ENCODE measurements at places on chromosomes 3 and 15. TPM values are rescaled to one million over a fixed set of nuclear protein-coding genes. Genes with fewer than 3 reads are reported as not detected.

Gene HYAL1
- total RNA-seq = not detected

DNA sequence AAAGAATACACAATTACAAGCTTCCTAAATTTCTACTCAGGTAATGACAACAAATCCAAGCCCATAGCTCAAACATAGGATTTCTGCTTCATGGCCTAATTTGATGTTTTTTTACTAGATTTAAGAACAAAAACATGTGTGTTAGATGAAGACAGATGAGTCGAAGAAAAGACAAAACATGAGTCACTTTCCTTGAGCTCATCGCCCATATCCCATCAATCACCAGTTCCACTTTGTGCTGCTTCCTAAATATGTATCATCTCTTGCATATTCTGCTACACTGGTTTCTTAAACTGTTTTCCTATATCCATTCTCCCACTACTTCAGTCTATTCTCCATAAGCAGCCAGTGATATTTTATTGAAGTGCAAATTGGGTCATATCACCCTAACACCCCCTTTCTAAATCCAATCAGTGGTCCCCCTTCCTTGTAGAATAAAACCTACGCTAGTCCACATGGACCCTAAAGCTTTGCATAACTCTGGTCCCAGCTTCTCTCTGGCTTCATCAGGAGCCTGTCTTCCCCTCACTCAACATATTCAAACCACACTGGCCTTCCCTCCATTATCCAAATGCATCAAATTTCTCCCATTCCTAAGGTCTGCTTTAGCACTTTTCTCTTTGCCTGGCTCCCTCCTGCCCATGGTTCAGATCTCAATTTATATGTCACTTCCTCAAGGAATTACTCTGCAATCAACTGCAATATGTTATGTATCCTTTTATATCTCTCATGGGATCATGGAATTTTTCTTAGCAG is 1033.9 kb downstream of the FHIT start:
- DNase-seq = no peak

GRCh38 chr15:68407141-68407885 is 24.6 kb downstream of the ITGA11 start:
- no peak for DNase-seq

Gene SKOR1
- 0.33 TPM for total RNA-seq

Gene MGLL
- total RNA-seq = 8.0 TPM

GRCh38 chr15:31799319-31799714 is 231.0 kb upstream of the CHRNA7 start:
- DNase-seq = no peak

- no peak for DNase-seq
These were observed 8.1 kb upstream of the SLC9A9 start for GRCh38 chr3:143856252-143856970.

Gene RHCG
- not detected for total RNA-seq

- no peak for DNase-seq
These were observed 15.4 kb downstream of the PAQR5 start for GRCh38 chr15:69314131-69314530.

DNA sequence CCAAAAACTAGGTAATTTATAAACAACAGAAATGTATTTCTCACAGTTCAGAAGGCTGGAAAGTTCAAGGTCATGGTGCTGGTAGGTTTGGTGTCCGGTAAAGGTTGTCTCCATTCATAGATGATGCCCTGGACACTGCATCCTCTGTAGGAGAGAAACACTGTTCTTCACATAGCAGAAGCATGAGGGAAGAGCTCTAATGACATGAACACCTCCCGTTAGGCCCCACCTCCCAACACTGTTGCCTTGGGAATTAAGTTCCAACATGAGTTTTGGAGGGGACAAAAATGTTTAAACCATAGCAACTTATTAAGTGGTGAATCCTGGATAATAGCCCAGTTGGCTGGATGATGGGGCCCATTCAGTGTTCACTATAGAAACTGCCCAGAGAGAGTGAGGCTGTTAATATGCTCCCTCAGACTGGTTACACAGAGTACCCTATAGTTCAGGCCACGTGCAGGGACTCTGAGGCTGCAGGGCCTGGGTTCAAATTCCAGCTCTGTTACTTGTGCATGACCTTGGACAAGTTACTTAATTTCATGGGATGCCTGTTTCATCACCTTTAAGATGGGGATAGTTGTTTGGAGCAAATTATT is 37.0 kb downstream of the CCNL1 start:
- DNase-seq = no peak

DNA sequence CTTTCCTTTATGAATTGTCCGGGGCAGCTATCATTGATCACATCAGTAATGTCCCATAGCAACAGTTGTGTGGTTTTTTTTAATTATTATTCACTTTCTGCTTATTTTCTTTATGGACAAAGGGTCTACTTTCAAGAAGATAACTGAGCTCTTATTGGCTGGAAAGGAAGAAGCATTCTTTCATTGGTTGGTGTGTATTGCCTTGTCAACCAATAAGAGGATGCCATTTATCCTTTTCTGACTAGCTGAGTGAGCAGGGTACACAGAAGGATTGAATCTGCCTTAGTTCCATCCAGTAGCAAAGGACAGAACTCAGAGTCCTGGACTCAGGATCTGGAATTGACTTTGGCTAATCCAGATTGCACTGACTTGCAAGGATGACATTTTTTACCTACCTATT is 13.2 kb upstream of the AEN start:
- DNase-seq = no peak

Data from activated T-cell treated with anti-CD3 and anti-CD28 coated beads, Interleukin-2, amount 50 U/mL, for 4 hours (primary cell).